Suppressor macrophage treated with lipopolysaccharide for 1 hour (primary cell): ENCODE measurements at places on chromosomes 5 and 9.

GRCh38 chr9:127561491-127562278, 50.4 kb upstream of the STXBP1 start:
- DNase-seq: peak; percentile 99

DNA sequence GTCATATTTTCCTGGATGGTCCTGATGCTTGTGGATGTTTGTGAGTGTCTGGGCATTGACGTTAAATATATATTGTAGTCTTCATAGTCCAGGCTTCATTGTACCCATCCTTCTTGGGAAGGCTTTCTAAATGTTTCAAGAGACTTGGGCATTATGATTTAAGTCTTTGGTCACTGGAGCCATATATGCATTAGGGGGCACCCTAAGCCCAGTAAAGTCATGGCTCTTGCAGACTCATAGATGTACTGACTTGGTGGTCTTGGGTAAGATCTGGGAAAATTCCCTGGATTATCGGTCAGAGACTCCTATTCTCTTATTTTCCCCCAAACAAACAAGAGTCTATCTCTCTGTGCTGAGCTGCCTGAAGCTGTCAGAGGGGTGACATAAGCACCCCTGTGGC, 271.1 kb downstream of the TRIM36 start:
- no peak for DNase-seq

DNA sequence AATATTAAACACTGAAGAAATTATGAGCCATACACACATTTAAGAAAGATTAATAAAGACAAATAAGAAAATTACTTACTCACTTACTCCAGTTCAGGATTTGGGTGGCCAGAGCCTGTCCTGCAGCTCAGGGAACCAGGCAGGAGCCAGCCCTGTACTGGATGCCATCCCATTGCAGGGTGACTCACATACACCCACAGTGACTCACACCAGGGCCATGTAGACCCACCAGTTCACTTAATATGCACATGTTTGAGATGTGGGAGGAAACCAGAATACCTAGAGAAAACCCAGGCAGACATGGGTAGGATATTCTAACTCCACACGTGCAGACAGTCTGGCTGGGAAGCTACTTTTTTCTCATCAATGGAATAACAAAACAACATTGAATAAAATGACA, 49.6 kb upstream of the ADRB2 start:
- peak; percentile 82 for DNase-seq

- DNase-seq: no peak
These were observed 1.1 kb upstream of the LCN9 start for GRCh38 chr9:135661816-135662560.

DNA sequence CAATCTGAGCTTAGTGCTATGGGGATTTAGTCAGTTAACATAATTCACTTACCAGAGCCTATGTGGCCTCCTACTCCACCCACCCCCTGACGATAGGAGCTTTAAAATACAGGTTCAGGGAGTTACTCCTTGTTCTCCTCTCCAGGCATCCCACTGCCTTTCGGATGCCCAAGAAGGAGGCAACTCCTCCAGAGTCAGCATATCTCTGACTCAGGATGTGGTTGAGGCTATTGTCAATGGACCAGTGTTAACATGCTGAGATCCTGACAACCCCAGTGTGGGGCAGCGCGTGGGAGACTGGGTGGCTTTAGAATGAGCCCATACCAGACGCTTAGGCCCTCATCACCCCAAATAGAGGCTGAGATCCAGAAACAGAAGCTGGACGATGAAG, 27.4 kb downstream of the BICD2 start:
- no peak for DNase-seq

- no peak for DNase-seq
These were observed 90.7 kb downstream of the LPAR1 start for GRCh38 chr9:110947491-110948044.

GRCh38 chr5:6522331-6522730, 73.7 kb downstream of the UBE2QL1 start:
- no peak for DNase-seq

DNA sequence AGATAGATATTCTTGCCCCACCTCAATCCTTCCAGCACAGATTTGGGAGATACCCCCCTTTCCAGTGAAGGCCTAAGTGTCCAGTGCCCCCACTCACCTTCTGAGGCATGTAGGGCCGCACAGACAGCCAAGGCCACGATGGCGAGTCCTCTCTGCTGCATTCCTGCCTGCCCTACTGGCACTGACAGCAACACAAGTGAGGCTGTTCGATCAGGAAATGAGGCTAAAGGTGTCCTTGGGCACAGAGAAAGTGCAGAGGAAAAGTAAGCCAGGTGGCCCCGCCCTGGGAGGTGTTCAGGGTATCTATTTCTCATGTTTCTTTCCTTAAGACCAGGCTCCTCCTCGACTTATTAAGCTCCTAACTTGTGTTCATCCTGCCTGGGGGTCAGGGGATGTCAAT, at the start of gene CCL28:
Gene CCL28 (minus strand): TSS at position 236 of the 400 bp plus-strand sequence. CDS start 75 bp downstream, at position 161.
- no peak for DNase-seq

GRCh38 chr5:147303976-147304375, 69.2 kb downstream of the STK32A start:
- no peak for DNase-seq

DNA sequence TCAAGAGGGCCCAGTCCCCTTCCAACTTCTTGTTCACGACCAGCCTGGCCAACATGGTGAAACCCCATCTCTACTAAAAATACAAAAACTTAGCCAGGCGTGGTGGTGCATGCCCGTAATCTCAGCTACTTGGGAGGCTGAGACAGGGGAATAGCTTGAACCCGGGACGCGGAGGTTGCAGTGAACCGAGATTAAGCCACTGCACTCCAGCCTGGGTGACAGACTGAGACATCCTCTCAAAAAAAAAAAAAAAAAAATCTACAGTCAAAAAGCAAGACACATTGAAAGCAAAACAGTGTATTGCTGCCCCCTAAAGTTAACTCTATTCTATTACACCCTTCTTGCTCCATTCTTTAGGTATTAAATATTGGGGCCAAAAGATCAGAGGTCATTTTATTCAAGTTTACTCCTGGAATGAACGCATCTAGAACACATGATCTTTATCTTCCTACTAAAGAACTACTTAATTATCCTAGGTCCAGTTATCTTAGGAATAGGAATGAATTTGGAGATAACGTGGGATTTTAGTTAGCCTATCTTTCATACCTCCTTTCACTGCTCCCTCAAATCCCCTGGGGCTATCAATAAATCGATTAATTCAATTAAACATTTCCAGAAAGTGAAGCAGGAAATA, 2.4 kb downstream of the ATG12 start:
- peak; percentile 74 for DNase-seq

GRCh38 chr5:89213573-89213972, 330.6 kb upstream of the MEF2C start:
- DNase-seq: no peak

DNA sequence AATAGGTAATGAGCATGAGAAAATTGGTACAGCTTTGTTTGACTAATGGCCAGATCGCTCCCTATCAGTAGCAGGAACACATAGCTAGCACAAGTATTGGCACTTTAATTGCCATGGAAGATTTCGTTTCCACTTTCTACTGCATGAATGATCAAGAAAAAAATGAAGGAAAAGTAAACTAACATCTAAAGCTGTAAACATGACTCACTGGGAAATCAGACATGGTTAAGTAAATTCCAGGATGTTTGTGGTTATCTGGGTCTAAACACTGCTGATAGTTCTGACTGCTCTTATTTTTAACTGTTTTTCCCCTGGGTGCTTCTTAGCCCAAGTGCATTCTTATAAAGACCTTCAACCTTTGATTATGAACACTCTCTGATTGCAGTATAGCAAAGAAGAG, 388.9 kb downstream of the NR2F1-AS1 start:
- no peak for DNase-seq

GRCh38 chr5:106796081-106796480, 874.7 kb downstream of the EFNA5 start:
- DNase-seq: no peak

DNA sequence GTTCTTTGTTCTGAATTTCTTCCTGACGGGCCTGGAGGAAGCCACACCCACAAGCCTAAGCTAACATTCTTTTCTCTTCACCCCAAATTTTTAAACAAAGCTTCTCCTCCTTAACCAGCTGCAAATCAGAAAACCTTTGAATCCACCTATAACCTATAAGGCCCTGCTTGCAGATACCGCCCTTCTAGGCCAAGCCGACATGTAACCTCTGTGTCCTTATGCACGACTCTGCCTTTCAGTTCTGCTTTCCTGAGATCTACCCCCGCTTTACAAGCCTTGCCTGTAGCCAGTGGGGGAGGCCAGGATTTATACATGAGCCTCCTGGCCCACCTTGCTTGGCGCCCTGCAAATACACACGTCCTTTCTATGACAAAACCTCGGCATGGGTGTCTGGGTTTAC, 19.3 kb downstream of the BRD9 start:
- DNase-seq: no peak

- DNase-seq: no peak
These were observed 1.0 kb downstream of the CERT1 start for GRCh38 chr5:75510417-75510835.

DNA sequence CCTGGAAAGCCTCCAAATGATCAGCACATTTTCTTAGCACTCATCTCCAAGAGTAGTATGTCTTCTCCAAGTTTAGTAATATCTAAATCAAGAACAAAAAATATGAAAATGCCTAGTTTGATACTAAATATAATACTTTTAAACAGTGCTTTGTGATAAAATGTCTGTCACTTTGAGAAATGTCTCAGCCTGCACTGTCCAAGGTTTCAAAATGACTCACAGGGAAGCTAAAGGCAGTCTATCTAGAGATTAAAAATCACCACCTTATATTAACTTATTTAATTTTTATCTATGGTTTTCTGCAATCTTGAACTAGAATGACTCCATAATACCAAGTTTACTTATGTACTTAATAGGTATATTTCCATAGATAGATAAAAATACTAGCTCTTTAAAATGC, 633.0 kb upstream of the C9orf72 start:
- DNase-seq: no peak

DNA sequence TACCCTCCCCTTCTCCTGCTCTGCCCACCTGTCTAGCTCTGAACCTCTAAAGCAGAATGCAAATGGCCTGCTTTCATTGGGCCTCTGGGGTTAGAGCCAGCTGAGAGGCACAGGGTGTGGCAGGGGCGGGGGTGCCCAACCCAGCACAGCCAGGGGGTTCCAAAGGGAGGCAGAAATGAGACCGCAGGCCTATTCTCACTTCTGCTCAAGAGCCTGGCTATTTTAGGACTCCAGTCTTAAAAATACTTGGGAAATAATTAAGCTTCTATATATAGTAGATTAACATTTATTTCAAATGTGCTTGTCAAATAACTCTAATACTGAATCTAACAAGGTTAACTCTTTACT, 5.7 kb downstream of the QSOX2 start:
- DNase-seq: peak; percentile 33

- DNase-seq: no peak
These were observed 5.0 kb upstream of the RXFP3 start for GRCh38 chr5:33931136-33931535.

DNA sequence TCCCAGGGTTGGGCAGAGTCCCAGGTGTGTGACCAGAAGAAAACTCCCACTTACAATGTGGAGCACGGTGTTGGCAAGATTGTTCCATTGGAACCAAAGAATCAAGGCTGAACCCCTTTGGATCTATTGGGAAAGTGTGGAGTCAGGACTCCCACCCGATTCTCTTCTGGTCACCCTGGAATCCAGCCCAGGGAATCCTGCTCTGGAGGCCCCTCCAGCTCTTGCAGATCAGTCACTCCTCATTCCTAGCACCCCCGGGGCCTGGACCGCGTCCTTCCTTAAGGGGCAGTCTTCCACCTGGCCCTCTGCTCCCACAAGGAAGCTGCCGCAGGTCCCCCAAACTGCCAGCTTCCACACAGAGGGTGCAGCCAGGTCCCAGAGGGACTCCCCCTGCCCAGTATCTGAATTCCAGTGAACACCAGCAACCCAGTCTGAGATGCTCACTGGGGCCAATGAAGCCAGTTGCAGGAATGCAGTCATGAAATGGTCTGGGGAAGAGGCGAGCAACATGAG, 170.1 kb downstream of the GADD45G start:
- no peak for DNase-seq

DNA sequence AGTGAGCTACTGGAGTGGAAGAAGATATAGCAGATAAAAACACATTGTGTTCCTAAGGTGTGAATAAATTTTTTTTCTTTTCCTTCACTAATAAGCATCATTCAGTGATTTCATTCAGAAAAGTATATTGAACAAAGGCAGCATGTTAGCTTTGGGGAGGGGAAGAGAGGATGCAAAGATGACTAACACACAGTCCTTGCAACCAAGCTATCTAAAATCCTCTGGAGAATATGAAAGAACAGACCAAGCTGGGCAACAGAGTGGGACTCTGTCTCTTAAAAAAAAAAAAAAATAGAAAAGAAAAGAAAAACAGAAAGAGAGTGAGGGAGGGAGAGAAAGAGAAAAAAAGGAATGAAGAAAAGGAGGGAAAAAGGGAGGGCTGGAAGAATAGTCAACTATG, 22.3 kb upstream of the OMD start:
- DNase-seq: no peak

DNA sequence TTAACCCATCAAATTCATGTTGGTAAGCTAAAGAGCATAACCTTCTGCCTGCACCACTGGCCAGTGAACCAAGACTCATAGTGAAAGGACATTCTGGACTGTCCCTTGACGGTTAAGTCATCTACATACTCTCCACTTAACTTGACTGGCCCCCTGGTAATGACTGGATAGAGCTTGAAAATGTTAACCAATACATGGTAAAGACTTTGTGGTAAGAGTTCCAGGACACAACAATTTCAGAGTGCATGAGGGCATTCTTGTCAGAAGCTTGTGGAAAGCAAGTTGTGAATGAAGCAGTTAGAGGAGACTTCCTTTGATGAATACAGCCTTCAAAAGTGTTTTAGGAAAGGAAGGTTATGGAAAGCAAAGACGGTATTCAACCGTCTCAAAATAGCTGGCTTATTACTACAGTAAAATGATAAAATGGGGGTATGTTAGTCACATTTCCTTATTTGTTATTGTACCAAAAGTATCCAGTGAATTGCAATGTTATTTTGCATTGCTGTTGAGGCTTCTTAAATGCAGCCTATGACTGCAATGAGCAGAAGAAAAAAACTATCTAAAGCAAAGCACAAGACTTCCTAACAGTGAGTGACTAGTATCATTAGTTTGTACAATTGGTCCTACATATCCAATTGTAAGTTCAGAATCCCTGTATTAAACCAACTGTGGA, 47.2 kb upstream of the DAB2 start:
- no peak for DNase-seq

DNA sequence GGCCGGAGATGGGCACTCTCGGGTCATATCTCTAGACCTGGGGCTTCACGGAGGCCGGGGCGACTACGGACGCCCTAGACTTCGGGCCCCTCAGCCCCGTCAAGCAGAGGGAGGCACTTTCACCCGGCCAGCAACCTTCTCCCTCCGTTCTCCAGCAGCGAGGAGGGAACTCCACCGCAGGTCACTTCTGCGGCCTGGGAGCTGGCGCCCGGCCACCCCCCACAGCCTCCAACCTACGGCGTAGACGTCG, 201 bp downstream of the DOLK start:
- DNase-seq: no peak

DNA sequence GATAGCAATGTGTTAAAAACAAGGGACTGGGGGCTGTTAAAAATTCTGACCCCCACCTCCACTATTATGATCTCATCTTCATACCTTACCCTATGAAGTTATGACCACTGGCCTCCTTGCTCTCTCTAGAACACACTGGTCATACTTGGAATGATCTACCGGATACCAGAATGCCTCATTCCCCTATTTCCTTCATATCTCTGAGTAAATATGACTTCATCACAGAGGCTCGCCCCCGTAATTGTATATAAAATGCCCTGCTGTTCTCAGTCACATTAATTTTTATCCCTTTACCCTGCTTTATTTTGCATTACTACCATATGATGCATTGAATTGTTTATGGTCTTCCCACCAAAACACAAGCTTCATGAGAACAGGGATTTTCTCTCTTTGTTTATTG, 29.2 kb downstream of the IZUMO3 start:
- no peak for DNase-seq
